ENCODE measurements at places on chromosomes 13 and 19. TPM values are rescaled to one million over a fixed set of nuclear protein-coding genes. Genes with fewer than 3 reads are reported as not detected.

Gene ATP8A2
- polyA plus RNA-seq = 5.4 TPM

DNA sequence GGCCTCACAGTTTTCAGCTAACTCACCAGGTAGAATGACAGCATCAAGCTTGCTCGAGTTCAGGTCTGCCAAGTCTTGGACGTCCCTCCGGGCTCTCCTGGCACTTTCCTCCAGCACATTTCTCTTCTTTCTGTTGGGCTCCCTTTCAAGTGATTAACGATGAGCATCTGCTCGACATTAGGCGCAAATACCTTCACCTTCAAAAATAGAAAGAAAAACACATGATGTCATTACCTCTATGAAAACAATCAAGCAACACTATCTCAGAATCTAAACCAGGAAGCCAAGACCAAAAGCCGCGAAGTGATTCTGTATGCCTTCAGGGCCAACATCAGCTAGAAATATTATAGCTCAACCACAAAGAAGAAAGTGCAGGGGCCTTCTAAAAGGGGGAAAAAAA is 15.4 kb upstream of the CLN5 start:
- no peak for DNase-seq

GRCh38 chr13:54750521-54750920 is 1721.9 kb downstream of the OLFM4 start:
- no peak for DNase-seq

- DNase-seq = no peak
These were observed 1.9 kb upstream of the KLK15 start for GRCh38 chr19:50835103-50835784.

- DNase-seq = peak; percentile 94
These were observed at the start of gene ZNF69 for GRCh38 chr19:11887611-11888531. Gene ZNF69 (plus strand): TSS chr19:11887782. CDS start chr19:11887924, 142 bp downstream.

- DNase-seq = no peak
These were observed 28.8 kb upstream of the SEMA6B start for GRCh38 chr19:4588291-4588761.

GRCh38 chr13:79725841-79726240 is 244.9 kb downstream of the NDFIP2 start:
- no peak for DNase-seq

GRCh38 chr13:42279986-42280385 is 8.0 kb downstream of the AKAP11 start:
- no peak for DNase-seq

DNA sequence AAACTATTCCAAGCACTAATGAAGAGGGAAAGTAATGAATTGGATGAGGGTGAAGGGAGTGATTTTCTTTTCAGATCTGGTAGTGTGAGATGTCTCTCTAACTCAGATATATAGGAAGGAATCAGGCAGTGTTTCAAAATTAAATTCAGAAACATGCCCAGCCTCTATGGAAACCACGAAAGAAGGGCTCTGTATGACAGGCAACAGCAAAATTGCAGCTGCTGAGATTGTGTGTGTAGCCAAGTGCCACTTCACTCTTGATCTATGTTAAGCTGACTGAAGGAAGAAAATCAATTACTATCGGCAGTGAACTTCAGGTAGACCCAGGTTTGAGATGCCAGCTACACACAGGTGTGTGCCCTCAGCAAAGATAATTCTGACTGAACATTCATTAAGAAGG is 387.4 kb downstream of the PCDH9 start:
- DNase-seq = no peak

GRCh38 chr13:82147526-82147925 is 1734.7 kb downstream of the SLITRK1 start:
- DNase-seq = no peak

DNA sequence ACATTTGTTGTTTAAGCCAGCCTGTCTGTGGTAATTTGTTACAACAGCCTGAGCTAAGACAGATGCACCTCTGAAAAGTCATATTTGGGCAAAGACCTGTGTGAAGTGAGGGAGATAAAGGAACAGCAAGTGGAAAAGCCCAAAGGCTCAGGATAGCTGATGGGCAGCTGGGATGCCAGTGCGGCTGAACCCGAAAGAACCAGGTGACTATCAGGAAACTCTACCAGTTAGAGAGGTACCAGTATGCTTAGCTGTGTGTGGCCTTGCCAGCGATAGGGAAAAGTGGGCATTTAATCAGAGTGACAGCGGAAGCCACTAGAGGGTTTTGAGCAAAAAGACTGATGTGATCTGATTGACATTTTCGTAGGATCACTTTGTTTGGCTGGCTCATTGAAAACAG is 764.8 kb upstream of the GPC6 start:
- DNase-seq = no peak

- DNase-seq = no peak
These were observed 164.6 kb downstream of the KLF5 start for GRCh38 chr13:73223372-73223781.

- DNase-seq = no peak
These were observed 14.9 kb downstream of the MAP2K2 start for GRCh38 chr19:4108767-4109625.

DNA sequence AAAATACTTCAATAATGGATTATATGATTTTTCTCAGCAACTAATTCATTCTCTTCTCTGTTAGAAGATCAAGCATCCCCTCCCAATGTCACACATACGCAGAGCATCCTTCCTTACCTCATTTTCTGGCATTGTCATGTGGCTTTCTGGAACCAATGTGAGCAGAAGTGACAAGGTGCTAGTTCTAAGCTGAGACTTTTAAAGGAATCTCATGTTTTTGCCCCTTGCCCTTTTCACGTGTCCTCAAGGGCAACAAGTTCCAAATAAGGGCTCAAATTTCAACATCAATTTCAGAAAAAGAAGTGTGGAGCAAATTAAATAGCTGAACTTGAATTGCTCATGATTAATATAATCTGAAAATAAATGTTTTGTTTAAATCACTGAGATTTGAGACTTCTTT is 4.6 kb upstream of the PRR20A start:
- no peak for DNase-seq

Gene KLHL1
- polyA plus RNA-seq = 0.88 TPM

DNA sequence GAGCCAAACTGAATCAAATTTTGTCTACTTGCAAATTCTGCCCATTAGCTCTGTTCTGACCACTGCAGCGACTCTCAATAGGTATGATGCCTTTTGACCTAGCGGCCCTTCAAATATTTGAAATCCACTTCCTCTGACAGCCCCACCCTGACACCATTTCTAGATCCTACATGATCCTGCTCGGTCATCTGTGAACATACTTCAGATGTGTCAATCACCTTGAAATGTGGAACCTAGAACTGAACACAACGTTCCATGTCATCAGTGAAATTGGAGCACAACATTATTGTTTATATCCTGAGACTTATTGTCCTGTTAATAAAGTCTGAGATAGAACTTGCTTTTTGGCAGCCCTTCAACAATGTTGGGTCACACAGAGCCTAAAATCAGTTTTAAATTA is 98.2 kb downstream of the UBL3 start:
- no peak for DNase-seq

Gene CFAP97D2
- not detected for polyA plus RNA-seq

DNA sequence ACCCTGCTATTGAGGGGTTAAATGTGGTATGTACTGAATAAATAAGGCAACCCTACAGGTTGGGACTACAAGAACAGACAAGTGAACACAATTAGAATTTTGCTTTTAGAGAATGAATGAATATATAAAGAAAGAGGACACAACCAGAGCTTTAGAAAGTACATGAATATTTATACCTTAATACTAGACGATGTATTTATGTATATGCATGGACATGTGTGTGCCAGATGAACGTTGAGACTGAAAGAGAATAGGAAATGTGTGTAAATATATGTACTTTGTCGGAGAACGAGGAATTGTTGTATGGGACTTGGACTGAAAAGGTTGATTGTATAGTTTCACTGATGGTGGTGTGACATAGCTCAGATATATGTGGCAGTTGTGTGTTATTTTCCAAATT is 9.3 kb upstream of the COG6 start:
- no peak for DNase-seq

Gene SULT2A1
- 1.6 TPM for polyA plus RNA-seq

DNA sequence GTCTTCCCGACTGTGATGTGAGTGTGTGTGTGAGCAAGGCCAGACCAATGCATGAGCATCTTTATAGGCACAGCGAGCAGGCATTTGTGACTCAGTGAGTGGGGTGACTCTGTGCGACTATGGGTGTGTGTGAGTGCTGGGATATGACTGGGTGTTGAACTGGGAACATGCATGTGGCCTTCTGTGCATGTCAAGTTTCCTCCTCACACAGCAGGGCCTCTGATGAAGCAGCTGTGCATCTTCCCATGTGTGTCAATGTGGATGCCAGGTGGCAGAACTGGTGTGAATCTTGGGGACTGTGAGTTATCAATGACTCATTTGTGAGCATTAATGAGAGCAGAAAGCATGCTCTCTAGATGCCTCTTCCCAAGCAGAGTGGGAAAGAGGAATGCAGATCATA is 12.1 kb upstream of the LGALS14 start:
- no peak for DNase-seq

GRCh38 chr19:1047696-1048147 is 7.8 kb downstream of the ABCA7 start:
- no peak for DNase-seq

- no peak for DNase-seq
These were observed 67.0 kb downstream of the FREM2 start for GRCh38 chr13:38753878-38754277.

Gene ZNF181
- polyA plus RNA-seq = 22.6 TPM

- no peak for DNase-seq
These were observed 29.3 kb downstream of the MZT1 start for GRCh38 chr13:72698164-72698563.

DNA sequence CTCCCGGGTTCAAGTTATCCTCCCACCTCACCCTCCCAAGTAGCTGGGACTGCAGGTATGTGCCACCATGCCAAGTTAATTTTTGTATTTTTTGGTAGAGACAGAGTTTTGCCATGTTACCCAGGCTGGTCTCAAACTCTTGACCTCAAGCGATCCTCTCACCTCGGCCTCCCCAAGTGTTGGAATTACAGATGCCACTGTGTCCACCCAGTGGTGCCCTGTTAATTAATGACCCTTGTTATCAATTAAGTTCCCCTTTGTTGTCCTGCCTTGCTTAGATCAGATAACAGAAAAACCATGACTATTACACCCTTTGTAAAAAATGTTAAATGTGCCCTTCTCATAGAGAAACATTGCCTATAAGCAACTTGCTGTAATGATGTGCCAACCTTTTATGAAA is 34.4 kb upstream of the IGFL1 start:
- DNase-seq = no peak

DNA sequence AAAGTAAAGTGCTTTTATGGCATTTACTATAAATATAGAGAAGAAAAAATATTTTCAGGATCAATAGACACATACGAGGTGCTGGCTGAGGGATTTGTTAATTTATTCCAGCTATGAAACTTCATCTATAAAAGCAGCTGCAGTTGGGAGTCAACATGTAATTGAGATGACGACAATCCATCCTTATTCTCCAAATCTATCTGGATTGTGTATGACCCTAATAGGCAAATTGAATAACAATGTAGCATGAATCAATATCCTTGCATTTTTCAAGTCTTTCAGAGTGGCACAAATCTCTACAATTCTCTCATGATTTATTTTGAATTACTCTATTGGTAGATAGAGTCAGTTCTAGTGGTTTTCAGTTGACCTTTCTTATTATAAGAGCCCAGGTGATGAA is 1296.5 kb upstream of the SPRY2 start:
- DNase-seq = no peak

Gene FBXO27
- polyA plus RNA-seq = 7.8 TPM

Gene LGALS16
- not detected for polyA plus RNA-seq

- DNase-seq = no peak
These were observed 269.3 kb downstream of the KCNRG start for GRCh38 chr13:50284540-50284939.

GRCh38 chr13:84934911-84935310 is 864.3 kb downstream of the SLITRK6 start:
- DNase-seq = no peak

- DNase-seq = no peak
These were observed 62.4 kb downstream of the TEX29 start for GRCh38 chr13:111382877-111383276.

Gene SLC25A23
- 84.1 TPM for polyA plus RNA-seq

DNA sequence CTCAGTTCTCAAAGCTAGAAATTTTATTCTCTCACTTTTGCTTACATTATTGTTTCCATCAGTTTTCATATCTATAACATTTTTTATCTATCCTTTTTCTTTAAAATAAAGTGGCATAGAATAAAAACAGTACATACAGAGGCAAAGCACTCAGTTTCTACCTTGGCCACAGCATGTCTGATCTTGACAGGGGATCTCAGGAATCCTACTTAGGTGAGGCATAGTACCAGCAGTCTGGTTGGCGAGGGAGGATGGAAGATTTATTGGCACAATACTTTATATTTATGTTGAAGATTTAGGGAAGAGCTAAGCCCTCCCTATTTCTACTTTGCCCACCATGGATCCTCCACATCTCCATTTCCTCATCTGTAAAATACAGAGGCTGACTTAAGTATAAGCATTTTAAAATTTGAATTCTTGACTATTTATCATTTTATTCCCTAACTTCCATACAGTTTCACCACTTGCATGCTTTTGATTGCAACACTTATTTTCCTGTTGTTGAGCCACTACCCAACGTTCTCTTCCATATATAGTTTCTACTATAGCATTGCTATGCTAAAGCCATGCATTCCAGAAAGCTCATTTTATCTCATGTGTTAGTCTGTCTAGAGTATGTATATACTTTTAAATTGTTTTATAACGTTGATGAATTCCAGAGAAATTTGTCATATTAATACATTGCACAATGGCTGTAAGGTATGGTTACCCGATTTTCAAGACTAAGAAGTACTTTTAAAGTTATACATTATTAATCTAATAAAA is 506.7 kb downstream of the KCTD12 start:
- no peak for DNase-seq

Gene ZNF709
- 7.5 TPM for polyA plus RNA-seq

DNA sequence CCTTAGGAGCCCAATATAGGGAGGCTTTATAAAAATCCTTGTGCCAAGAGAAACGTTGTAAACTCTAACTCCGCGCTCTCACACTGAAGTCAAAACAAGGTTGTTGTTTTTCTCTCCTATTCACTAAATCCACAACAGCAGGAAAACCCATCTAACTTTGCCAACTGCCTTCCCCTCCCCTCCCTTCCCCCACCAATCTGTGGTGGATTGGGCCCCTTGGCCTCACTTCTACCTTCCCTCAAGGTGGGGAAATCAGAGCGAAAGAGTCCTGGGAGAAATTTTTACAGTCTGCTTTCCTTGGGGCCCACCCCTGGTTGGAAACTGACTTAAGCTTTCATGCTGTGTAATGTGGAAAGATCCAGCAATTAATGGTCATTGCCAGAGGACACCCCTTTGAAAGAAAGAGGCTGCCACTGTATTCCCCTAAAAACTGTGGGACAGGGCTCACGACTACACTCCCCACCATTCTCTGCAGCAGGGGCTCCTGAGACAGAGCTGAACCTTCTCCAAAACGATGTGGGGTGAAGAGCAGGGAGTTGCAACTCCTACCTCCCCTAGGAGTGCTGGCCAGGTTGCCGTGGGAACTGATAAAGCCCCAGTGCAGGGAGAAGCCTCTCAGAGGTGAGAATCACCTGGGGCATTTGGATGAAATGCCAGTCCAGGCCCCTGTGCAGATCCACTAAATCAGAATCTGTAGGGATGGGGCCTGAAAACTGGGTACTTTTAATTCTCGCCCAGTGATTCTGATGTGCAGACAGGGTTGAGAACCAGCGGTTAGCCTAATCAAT is 1.1 kb downstream of the DHRS12 start:
- DNase-seq = no peak

Gene MRPS12
- 25.3 TPM for polyA plus RNA-seq

- DNase-seq = no peak
These were observed 978.7 kb downstream of the SLITRK5 start for GRCh38 chr13:88649855-88650254.

Data from renal pelvis (tissue), 12 donors.